ENCODE measurements at places on chromosomes 6 and 20.

GRCh38 chr6:126919947-126920346 is 198.5 kb upstream of the RSPO3 start:
- DNase-seq, result no peak

DNA sequence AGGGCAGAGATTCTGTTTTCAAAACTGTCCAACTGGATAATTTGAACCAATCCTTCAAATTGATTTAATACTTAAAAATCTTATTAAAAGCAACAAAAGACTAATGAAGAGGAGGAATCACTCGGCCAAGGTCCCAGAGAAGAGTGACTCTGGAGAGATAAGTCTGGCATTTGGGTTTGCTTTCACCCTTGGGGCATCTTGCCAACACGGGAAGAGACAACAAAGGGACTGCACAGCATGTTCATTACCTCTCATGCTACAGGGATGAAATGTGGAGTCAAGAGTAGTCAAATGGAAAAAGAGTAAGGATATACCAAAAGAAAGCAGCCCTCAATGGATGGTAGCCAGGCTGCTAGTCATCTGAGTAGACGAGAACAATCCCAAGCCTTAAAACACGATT is 68.2 kb downstream of the KHDRBS2 start:
- no peak for DNase-seq

GRCh38 chr6:19795211-19795610 is 42.0 kb upstream of the ID4 start:
- no peak for DNase-seq

DNA sequence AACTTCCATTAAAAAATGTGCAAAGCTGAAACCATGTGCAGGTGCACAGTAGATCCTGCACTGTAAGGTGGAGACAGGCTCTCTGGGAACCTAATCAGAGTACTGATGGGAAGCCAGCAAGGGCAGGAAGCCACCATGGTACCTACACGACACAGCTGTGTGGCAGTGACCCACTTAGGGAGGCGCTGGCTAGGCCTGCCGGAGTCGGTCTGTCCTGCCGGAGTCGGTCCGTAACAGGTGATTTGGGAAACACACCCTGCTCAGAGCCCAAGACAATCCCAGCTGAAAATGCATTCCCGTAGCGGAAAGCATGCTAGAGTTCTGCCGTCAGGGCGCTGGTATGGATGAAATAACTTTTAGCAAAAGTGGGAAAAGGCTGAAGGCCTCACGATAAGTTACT is 17.2 kb downstream of the TXNDC5 start:
- DNase-seq, result no peak

DNA sequence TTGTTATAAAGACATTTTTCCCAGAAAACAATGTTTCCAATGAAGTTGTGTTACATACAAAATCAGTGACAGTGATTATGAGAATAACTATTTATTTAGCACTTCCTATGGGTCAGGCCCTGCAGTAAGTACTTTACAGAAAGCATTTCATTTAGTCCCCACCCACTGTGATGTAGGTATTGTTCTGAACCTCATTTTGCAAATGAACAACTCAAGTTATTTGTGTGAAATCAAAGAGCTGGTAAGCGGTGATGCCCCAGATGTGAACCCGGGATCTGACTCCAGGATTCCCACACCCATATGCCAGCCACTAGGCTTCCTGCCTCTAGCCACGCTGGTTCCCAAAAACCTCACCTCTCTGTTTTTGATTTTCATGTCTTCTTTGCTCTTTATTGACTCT is 30.9 kb downstream of the FAXC start:
- no peak for DNase-seq

DNA sequence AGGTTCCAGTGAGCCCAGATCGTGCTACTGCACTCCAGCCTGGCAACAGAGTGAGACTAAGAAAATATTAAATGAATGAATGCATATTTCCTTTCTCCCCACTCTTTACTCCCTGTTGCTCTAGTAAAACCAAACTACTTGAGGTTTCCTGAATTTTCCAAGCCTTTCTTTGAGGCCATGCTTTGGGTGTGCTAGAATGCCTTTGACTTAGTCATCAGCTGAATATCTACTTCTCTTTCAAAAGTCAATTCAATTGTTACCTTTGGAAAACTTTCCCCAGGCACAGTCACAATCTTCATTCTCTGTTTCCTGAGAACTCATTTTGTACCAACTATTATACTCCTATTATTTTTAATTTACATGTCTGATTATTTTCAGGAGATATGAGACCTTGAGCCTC is 27.5 kb upstream of the CEP85L start:
- DNase-seq, result no peak

GRCh38 chr6:166655251-166655650 is 28.2 kb upstream of the RPS6KA2 start:
- DNase-seq, result peak; percentile 8

GRCh38 chr6:40953486-40953885 is 85.5 kb downstream of the UNC5CL start:
- DNase-seq, result no peak

DNA sequence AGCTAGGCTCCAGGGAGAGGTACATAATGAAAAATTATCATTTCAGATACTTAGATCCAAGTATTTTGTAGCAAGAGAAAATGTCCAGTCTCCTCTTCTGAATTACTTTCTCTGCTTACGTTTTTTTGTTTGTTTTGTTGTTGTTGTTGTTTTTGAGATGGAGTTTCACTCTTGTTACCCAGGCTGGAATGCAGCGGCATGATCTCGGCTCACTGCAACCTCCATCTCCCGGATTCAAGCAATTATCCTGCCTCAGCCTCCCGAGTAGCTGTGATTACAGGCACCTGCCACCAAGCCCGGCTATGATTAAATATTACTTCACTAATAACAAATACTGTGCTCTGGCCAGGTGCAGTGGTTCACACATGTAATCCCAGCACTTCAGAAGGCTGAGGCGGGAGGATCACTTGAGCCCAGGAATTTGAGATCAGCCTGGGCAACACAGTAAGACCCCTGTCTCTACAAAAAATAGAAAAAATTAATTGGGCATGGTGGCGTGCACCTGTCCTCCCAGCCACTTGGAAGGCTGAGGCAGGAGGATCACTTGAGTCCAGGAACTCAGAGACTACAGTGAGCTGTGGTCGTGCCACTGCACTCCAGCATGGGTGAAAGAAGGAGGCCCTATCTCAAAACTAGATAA is 155.0 kb upstream of the JARID2 start:
- no peak for DNase-seq

- no peak for DNase-seq
These were observed 94.1 kb downstream of the YTHDF1 start for GRCh38 chr20:63121749-63122405.

DNA sequence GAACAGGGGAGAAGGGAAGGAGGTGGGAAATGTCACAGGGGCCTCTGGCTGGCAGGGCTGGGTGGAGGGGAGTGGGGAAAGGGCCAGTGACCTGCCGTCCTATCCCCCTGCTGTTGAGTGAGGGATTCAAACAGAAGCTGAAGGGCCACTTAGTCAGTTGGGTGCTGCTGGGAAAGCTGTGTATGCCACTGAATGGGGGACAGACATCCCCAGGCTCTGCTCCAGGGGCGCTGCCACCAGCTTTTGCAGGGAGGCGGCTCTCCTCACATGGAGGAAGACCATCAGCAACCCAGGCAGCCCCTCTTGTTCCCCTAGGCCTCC is 50.0 kb downstream of the MDGA1 start:
- no peak for DNase-seq

GRCh38 chr6:137536104-137536773 is 42.0 kb upstream of the OLIG3 start:
- no peak for DNase-seq

- no peak for DNase-seq
These were observed 128.7 kb downstream of the DNAH8 start for GRCh38 chr6:38843798-38844197.

GRCh38 chr20:37853823-37854375 is 49.0 kb upstream of the VSTM2L start:
- no peak for DNase-seq

DNA sequence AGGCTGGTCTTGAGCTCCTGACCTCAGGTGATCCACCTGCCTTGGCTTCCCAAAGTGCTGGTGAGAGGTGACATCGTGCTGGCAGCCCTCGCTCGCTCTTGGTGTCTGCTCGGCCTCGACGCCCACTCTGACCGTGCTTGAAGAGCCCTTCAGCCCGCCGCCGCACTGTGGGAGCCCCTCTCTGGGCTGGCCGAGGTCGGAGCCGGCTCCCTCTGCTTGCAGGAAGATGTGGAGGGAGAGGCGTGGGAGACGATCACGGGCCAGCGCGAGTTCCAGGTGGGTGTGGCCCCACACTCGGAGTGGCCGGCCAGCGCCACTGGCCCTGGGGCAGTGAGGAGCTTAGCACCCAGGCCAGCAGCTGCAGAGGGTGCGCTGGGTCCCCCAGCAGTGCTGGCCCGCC is 48.1 kb downstream of the ZBTB9 start:
- DNase-seq, result no peak

DNA sequence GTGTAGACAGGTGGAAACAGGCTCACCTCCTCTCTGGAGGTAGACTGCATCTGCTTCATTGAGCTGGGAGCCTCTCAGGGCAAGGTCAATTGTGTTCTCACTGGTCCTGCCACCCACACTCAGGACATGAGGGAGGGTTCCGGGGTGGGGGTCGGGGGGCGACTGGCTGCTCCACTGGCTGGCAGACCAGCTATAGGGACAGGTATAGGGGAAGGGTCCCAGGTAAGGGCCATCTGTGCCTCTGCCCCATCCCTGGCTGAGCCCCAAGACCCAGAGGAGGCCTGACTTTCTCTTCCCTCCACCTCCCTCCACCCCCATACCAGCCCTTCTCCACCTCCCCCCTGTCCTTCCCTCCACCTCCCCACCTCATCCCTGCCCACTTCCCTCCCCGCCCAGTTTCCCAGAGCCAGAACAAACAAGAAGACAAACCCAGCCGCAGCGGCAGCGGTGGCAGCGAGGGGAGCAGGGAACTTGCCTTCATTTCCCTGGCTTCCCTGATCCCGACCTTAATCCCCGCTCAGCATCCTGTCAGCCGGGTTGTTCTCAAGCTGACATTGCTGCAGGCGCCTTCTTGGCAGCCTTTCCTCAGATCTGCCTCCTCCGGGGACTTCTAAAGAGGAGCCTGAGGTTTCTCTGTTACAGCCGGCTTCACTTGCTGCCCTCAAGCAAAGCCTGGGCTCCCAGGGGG is 18.3 kb upstream of the FOXP4 start:
- DNase-seq, result peak; percentile 43

GRCh38 chr6:28566527-28567252 is 41.0 kb downstream of the GPX5 start:
- no peak for DNase-seq

- no peak for DNase-seq
These were observed 575 bp upstream of the MICAL1 start for GRCh38 chr6:109456111-109456583.

GRCh38 chr6:169898788-169899480 is 147.5 kb downstream of the ERMARD start:
- DNase-seq, result no peak

GRCh38 chr6:25922301-25922700 is 8.2 kb downstream of the SLC17A2 start:
- no peak for DNase-seq

GRCh38 chr6:19892260-19892659 is 55.1 kb downstream of the ID4 start:
- peak; percentile 96 for DNase-seq

- no peak for DNase-seq
These were observed 51.2 kb upstream of the AKIRIN2 start for GRCh38 chr6:87753131-87753685.
